ENCODE measurements at places on chromosomes 4 and X.

- no peak for DNase-seq
Observed at GRCh38 chr4:61129971-61130370, 70.2 kb upstream of the ADGRL3 start.

GRCh38 chr4:186307916-186308315 lies 41.9 kb downstream of the F11 start:
- no peak for DNase-seq

- DNase-seq = no peak
Observed at GRCh38 chr4:158121161-158121579, 51.7 kb downstream of the GASK1B start.

DNA sequence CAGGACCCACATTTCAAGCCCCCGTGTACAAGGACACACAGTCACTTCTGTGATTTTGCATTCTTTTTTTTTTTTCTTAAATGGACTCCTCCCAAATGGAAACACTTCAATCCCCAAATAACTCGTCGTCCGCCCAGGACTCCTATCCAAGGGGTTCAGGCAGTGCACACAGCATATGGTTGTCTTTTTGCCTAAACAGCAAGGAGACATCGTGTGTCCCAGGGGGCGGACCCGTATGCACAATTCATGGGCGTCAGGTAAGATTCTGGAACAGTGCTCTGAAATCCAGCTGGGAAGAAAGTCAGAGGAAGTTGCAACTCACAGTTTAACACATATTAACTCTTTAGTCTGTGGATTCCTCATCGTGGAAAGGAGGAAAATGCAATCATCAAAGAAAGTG lies 231.3 kb downstream of the SHOX start:
- no peak for DNase-seq

- no peak for DNase-seq
Observed at GRCh38 chrX:135178636-135179035, 7.4 kb upstream of the CT55 start.

DNA sequence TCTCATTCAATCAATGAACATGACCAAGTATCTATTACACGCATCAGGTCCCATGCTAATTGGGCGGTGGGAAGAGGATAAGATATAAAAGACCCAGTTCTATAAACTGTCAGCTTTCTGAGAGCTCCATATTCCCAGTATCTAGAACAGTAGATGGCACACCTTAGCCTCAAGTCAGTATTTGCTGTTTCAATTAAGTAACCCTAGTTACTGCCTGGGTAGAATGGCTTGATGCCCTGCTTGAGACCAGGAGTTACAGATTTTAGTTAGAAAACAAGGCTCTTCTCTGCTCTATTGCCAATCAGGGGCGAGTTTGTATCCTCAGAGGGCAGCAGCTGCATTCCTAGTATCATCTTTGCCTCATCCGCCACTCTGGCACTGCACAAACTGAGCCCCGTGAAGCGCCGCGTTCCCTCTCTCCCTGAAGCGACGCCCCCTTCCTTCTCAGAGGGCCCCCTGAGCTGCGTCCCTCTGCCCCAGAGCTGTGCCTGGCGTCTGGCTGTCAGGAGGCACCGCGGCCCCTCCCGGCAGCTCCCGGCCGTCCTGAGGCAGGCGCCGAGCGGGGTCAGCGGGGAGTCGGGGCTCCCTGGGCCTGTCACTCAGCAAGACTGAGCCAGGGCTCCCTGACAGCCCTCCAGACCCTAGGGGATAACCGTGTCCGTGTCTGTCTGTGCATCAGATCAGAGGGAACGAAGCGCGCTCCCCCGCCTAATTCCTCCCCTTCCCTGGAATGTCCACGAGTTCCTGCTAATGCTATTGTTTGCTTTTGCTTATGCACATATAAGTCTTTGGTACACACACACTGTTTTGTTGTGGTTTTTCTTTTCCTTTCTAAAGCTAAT lies 212.4 kb upstream of the TTC29 start:
- no peak for DNase-seq

- no peak for DNase-seq
Observed at GRCh38 chrX:53190363-53190960, 34.5 kb downstream of the KDM5C start.

DNA sequence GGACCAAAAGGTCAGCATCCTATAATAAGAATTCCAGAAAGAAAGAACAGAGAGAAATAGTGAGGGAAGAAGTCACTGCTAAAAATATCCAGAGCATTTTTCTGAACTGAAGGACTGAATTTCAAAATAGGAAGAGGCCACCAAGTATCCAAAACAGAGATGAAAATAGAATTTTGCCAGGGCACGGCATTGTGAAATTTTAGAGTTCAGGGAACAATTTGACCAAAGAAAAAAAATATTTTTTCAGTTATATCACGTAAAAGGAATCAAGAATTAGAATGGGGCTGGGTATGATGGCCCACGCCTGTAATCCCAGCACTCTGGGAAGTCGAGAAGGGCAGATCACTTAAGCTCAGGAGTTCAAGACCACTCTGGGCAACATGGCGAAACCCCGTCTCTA lies 65.4 kb downstream of the FGFBP1 start:
- DNase-seq = no peak

DNA sequence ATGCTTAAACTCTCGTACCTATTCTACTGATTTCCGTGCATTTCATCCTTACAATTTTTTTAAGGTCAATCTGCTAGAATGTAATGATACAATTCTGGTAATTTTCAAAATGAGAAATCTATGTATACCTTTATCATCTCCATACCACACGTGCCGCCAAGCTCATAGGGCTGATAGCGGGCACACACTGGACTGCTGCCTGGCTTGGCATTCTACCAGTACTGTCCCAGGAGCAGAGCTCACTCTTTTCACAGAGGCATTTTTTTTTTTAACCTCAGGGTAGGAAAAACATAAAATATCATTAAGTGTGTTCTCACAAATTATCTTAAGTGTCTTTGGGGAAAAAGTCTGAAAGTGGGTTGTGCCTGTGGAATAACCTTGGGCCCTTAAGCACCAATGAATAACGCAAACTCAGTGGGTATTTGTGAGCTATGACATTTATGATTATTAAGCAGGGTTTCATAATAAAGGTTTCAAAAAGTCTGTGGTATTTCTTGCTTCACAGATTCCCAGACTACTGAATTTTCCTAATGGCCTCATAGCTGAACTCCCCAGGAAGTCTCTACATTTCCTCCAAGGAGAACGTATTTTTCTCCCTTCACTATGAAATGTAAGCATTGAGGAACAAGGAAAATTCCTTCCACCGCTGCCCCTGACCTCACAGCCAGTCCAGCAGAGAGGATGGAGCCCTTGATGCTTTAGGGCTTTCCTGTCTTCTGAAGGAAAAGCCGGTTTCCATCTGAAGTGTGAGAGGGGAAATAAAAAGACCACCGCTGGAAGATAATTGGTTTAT lies 125.2 kb downstream of the ELOVL6 start:
- no peak for DNase-seq

- DNase-seq = no peak
Observed at GRCh38 chrX:97158269-97158668, 274.6 kb downstream of the RPA4 start.

DNA sequence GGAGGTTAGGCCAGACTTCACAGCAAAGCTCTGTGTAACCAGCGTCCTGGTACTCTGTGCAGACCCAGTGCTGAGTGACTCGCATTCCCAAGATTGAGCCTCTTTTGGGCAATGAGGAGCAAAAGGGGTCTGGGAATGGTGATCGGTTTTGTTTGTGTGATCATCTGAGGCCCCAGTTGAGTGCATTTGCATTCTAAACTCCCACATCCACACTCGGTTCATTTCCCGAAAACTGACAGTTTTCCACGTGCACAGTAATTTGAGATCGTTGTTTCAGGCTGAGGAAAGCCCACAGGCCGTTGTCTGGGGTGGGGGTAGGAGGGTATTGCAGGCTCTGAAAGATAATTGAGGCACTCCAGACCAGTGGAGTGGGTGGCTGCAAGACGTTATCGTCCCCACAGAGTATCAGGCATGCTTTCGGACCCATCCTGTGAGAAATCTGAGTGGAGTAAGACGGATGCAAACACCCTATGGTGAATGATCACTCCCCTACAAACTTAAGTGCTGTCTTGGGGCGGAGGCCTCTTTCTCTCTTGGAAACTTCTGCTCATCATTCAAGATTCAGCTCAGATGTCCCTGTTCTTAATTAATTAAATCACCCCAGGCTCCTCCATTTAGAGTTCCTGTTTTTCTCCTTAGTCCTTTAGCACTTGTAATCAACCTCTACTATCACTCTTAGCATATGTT lies 96.1 kb downstream of the AFF1 start:
- no peak for DNase-seq

DNA sequence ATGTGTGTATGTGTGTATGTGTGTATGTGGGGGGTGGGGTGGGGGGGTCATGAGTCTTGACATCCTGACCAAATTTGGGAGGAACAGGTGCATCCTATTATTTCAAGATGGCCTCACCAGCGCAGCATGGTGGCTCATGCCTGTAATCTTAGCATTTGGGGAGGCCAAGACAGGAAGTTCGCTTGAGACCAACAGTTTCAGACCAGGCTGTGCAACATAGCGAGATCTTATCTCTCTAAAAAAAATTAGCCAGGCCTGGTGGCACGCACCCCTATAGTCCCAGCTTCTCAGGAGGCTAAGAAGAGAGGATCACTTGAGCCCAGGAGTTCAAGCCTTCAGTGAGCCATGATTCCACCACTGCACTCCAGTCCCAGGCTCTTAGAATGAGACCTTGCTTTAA lies 47.0 kb upstream of the DHRSX start:
- DNase-seq = no peak

DNA sequence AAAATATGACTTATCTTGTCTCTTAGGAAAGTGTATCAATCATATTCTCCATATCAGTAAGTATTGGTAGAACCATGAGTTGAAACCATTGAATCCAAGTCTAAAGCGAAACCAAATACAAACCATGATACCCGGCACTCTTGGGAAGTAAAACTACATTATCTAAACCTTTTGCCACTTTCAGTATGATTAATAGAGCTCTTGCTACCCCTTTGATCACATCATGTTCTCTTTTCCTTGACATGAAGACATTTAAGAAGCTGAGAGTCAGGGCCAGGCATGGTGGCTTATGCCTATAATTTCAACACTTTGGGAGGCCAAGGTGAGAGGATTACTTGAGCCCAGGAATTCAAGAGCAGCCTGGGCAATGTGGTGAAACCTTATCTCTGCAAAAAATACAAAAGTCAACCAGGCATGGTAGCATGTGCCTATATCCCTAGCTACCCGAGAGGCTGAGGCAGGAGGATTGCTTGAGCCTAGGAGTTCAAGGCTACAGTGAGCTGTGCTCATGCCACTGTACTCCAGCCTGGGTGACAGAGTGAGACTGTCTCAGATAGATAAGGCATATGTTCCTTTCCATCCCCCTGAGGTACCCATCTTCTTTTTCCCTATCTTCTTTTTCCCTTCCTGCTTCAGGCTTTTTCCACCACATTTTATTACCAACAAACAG lies 45.4 kb downstream of the CEP135 start:
- DNase-seq = peak; percentile 12

DNA sequence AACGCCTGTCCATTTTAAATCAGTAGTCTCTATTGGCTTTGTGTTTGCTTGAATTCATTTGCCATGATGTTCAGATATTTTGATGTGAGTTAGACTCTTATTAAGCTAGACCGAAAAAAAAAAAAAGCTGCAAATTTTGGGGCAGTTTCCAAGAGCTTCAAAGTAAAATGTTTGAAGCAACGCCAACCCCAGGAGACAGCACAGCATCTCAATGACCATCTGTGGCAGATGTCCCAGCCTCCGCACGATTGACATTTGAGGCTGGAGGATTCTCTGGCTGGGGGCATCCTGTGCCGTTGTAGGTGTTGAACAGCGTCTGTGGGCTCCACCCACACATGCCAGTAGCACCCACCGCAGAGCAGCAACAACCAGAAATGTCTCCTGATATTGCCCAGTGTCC lies 17.1 kb upstream of the ARSF start:
- DNase-seq = no peak

DNA sequence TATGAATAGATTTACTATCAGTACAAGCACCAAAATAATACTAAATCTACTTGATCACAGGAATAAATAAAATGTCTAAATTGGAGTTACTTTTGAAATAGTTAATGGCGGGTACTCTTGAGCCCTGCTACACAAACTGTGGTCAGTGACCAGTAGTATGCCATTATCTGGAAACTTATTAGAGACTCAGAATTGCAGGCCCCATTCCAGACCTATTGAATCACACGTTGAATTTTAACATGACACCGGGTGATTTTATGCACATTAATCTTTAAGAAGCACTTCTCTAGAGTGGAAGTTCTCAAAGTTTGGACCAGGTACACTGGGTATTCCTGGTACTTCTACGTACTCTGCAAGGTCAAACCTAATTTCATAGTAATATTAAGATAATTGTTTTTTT lies 660.0 kb upstream of the POU3F4 start:
- no peak for DNase-seq

GRCh38 chrX:19331831-19332230 lies 11.9 kb upstream of the PDHA1 start:
- no peak for DNase-seq

- DNase-seq = no peak
Observed at GRCh38 chr4:129335276-129335675, 239.3 kb downstream of the C4orf33 start.

- no peak for DNase-seq
Observed at GRCh38 chr4:31538877-31539276, 818.7 kb downstream of the PCDH7 start.

DNA sequence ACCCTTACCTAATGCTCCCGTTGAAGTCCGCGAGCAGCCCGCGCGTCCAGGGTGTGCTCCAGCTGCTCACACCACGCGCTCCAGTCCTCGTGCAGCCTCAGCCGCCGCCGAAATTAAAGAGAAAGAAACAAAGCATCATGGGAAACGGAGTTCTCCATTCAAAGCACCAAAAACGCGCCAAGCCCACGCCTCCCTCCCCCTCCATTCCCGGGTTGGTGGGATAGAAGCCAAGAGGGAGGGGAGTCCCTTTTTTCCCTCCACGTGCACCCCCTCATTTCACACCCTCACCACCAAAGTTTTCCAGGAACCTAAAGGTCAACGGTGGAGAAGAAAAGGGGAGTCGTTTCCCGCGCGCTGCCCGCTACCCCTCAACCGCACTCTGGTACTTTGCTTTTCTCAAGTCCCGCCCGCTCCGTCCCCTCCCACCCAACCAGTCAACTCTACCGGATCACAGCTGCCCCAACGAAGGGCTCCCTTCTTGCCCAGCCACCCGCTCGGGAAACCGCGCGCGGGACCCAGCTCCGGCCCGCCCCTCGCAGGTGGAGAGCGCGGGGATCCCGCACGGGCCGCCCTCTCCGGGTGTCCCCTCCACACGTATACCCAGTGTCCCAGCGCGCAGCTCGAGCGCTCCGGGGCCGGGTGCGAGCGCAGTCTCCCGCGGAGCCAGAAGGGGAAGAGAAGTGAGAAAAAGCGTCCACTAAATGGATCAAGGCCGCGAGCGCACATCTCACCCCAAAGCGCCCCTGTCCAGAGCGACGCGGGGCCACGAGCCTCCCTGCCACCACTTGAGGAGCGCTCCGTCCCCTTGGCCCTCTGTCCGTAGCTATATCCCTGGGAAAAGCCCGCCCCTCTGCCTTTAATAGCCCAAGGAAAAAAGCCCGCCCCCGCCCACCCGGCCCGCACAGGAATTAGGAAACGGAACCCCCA lies 65.1 kb upstream of the CCDC160 start:
- peak; percentile 51 for DNase-seq

DNA sequence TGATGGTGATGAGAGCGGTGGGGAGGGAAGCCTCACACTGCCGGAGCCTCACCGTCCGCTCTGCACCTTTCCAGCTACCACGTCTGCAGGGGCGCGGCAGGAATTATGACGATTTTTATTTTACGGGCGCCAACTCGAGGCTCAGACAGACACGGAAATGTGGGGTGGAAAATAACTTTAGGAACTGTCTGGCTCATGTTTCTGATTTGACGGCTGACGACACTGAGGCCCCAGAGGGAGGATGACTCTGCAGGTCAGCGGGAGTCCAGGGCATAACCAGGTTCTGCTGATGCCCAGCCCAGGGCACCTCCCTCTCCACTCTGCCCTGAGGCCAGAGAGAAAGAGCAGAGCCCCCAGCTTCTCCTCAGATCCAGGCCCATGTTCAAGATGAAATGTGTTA lies 43.9 kb downstream of the C4orf50 start:
- DNase-seq = no peak

Measured in stimulated activated naive CD8-positive, alpha-beta T cell treated with anti-CD3 and anti-CD28 coated beads, Interleukin-15, amount 100 ng/mL, for 72 hours (primary cell).